ENCODE measurements at places on chromosomes 2 and 18.

DNA sequence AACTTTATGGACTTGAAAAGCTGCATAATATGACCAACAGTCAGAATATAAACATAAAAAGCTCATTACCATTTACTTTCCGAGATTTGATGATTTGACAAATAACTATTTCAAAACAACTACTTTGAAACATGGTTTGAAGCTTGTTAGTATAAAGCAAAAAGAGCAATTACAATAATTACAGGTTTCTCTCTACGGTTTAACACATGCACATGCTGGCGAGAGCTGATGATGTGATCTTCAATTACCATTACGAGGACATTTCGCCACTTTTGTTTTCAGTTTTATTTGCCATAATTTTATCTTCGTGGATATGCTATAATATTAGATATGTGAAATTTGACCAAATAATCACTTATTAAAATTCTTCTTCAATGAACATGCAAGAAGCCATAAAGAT, 270.1 kb downstream of the TCF4 start:
- no peak for DNase-seq

- DNase-seq, result no peak
Measured at GRCh38 chr2:36704475-36705150, 8.1 kb downstream of the VIT start.

- DNase-seq, result no peak
Measured at GRCh38 chr2:233811732-233812131, 33.6 kb downstream of the MROH2A start.

- DNase-seq, result no peak
Measured at GRCh38 chr2:95275151-95275515, 884 bp downstream of the PROM2 start.

DNA sequence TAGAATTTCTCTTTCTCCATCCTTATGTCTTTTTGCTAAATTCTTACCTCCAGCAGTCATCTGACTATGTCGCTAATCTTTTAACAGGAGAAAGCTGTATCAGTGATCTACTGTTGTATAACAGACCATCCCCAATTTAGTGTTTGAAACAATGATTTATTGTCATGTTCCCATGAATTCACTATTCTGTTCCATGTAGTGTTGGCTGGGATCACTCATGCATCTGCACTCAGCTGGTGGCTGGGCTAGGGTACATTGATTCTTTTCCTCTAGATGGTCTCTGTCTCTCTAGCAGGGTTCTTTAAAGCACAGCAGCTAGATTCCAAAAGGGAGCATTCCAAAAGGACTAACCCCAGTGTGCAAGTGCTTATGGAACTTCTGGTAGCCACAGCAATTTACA, 184.2 kb upstream of the FANCL start:
- no peak for DNase-seq

DNA sequence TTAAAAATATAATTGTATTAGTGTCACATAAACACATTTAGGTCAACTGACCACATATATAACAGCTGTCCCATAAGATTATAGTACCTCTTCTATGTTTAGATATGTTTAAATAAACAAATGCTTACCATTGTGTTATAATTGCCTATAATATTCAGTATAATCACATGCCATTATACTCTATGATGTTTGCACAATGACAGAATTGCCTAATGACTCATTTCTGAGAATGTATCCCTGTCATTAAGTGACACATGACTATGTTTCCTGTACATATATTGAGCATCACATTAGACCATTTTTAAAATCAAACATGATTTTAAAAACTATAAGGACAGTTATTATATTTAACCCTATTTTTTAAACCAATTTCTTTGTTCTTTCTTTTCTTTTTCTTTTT, 89.8 kb downstream of the HS6ST1 start:
- DNase-seq, result no peak

GRCh38 chr2:119512946-119513345, 11.3 kb downstream of the SCTR start:
- DNase-seq, result no peak

Data from MG63 (cell line).